ENCODE measurements at places on chromosomes 11 and 22.

- no peak for DNase-seq
Measured at GRCh38 chr11:67640758-67641337, 1.3 kb upstream of the TBX10 start.

- no peak for DNase-seq
Measured at GRCh38 chr11:28878025-28878424, 769.8 kb downstream of the METTL15 start.

GRCh38 chr11:21059879-21060278 lies 390.5 kb downstream of the NELL1 start:
- no peak for DNase-seq

DNA sequence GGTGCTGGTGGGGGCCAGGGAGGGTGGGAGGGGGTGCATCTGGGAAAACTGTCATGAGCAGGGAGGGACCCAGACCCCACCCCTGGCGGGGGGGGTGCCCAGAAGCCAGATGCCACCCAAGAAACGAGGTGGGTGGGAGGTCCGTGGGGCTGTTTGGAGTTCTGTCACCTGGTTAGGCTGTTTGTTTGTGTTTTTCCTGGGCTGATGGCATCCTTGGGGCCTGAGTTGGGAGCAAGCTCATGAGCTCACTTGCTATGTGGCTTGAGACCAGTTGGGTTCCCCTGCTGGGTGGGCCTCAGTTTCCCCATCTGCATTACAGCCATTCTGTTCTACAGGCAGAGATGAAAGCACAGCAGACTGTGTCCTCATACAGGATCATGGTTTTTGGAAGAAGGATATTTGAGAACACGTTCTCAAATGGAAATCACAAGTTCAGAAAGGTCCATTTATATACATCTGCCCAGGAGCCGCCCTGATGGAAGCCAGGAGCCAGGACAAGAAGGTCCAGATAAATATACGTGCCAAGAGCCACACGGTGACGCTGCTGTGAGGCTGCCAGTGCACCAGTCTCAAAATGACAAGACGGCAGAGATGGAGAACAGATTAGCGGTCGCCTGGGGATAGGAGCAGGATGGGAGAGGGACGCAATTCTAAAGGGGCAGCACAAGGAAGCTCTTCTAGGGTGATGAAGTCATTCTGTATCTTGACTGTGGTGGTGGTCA lies 312.9 kb downstream of the MN1 start:
- DNase-seq, result no peak

GRCh38 chr11:6194065-6194581 lies 4.9 kb upstream of the OR52W1 start:
- no peak for DNase-seq

DNA sequence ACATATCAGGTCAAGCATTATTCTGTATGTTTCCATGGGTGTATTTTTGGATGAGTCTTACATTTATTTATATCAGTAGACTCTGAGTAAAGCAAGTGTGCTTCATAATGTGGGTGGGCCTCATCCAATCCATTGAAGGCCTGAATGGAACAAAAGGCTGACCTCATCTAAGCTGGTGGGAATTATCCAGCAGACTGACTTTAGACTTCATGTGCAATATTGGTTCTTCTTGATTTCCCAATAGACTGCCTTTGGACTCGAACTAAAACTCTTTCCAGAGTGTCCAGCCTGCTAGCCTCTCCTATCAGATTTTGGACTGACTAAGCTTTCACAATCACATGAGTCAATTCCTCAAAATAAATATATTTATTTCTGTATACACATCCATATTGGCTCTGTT lies 116.2 kb downstream of the KIF18A start:
- DNase-seq, result no peak

DNA sequence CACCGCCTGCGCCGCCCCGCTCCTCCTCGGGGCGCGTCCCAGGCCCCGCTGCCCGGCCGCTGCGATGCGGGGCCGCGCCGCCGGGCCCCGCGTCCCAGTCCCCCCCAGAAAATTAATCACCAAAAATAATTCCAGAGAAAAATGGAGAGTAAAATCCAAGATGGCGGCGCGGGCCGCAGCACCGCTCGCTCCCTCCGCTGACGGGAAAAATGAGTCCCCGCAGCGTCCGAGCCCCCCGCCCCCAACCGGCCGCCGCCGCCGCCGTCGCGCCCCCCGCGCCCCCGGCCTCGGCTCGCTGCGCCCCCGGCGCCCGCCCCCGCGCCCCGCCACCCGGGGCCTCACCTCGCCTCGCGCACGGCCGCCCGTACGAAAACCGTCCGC lies at the start of gene KMT5B:
TSS of gene KMT5B (minus strand) at position 162 of the 381 bp plus-strand sequence. CDS start 23,220 bp downstream, outside the sequence.
- no peak for DNase-seq

- no peak for DNase-seq
Measured at GRCh38 chr11:119493712-119494111, 70.7 kb upstream of the THY1 start.

DNA sequence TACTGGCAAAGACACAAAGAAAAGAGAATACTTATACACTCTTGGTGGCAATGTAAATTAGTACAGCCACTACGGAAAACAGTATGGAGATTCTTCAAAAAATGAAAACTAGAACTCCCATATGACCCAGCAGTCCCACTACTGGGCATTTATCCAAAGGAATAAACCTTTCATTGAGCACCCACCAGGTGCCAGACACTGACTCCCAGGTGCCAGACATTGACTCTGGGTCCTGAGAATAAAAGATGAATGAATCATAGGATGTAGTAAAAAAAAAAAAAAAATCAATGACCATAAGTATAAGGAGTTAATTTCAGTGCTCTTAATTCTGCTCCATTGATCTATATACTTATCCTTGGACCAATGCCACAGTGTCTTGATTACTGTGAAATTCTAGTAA lies 28.2 kb downstream of the HEPHL1 start:
- DNase-seq, result no peak

Data from NCI-H187 (cell line).